ENCODE measurements at places on chromosomes 12 and 14.

- DNase-seq, result no peak
These were observed 728.8 kb downstream of the RERGL start for GRCh38 chr12:17361224-17361623.

- no peak for DNase-seq
These were observed 11.9 kb downstream of the SPRYD3 start for GRCh38 chr12:53067074-53067992.

GRCh38 chr12:70154960-70155589 is 88.2 kb upstream of the CNOT2 start:
- no peak for DNase-seq

- no peak for DNase-seq
These were observed 14.4 kb downstream of the PABPN1 start for GRCh38 chr14:23335623-23336022.

GRCh38 chr12:125949471-125949870 is 884.2 kb downstream of the AACS start:
- no peak for DNase-seq

DNA sequence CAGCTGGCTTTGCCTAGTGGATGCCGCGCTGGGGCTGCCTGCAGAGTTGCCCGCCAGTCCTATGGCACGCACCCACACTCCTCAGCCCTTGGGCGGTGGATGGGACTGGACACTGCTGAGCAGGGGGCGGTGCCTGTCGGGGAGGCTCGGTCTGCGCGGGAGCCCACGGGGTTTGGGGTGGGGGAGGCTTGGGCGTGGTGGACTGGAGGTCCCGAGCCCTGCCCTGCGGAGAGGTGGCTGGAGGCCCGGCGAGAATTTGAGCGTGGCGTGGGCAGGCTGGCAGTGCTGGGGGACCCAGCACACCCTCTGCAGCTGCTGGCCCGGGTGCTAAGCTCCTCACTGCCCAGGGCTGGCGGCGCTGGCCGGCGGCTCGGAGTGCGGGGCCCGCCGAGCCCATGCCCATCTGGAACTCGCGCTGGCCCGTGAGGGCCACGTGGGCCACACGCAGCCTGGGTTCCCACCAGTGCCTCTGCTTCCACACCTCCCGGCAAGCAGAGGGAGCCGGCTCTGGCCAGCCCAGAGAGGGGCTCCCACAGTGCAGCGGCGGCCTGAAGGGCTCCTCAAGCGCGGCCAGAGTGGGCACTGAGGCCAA is 68.1 kb downstream of the ETNK1 start:
- DNase-seq, result no peak

DNA sequence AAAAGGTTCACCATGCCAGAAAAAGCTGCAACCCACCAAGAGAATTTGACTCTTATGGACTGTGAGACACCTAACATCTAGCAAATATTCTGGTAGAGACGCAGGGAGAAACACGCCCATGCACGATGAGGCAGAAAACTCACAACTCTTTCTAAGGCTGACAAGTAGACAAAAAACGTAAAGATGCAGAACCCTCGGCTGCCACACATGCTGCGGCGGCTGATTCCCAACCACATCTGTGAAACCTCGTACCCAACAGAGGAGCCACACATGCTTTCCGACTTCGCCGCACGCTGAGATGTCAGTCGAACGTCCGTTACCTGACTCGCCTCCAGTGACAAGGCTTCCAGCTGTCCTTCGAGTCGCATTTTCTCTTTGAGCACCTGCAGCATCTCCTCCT is 21.8 kb downstream of the GOLGA3 start:
- DNase-seq, result no peak

GRCh38 chr12:9123781-9124382 is 8.2 kb upstream of the A2M start:
- DNase-seq, result no peak

GRCh38 chr14:93784878-93785277 is 3.4 kb downstream of the PRIMA1 start:
- DNase-seq, result no peak

- no peak for DNase-seq
These were observed 3.5 kb downstream of the RSRC2 start for GRCh38 chr12:122523280-122523679.

DNA sequence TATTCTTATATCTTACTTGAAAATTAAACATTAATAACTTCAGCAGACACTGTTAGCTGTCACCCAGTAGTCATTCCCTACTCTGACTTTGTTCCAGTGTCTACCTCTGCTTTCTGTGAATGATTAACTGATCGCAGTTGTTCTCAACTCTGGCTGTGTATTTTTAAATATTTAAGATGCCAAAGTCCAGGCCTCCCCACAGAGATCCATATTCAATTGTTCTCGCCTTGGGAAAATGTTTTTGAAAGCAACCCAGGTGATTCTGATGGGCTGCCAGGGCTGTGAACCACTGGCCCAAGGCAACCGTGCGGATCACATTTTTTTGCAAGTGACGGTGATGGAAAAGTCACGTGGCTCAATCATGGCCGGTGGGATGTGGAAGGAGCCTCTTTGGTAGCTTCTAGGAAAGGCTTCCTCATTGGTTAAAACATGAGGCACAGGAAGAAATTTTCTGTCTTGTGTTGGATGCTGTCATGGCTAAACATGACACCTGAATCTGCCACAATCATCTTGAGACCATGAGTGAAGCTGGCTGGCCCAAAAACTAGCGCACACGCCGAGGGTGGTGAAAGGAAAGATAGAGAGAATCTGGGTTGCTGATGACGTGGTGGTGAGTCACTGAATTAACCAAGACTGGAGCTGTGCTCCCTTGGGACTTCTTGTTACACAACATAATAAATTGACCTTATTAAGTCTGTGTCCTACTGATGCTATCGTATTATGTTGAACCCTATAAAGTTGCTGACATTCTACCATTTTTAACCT is 37.2 kb downstream of the RDH12 start:
- DNase-seq, result no peak

GRCh38 chr12:117552971-117553370 is 191.5 kb upstream of the NOS1 start:
- no peak for DNase-seq

- no peak for DNase-seq
These were observed 1.2 kb downstream of the NTN4 start for GRCh38 chr12:95789126-95790032.

- DNase-seq, result no peak
These were observed 472.8 kb upstream of the PRICKLE1 start for GRCh38 chr12:43062201-43062895.

- no peak for DNase-seq
These were observed 13.8 kb downstream of the KITLG start for GRCh38 chr12:88566430-88566829.

DNA sequence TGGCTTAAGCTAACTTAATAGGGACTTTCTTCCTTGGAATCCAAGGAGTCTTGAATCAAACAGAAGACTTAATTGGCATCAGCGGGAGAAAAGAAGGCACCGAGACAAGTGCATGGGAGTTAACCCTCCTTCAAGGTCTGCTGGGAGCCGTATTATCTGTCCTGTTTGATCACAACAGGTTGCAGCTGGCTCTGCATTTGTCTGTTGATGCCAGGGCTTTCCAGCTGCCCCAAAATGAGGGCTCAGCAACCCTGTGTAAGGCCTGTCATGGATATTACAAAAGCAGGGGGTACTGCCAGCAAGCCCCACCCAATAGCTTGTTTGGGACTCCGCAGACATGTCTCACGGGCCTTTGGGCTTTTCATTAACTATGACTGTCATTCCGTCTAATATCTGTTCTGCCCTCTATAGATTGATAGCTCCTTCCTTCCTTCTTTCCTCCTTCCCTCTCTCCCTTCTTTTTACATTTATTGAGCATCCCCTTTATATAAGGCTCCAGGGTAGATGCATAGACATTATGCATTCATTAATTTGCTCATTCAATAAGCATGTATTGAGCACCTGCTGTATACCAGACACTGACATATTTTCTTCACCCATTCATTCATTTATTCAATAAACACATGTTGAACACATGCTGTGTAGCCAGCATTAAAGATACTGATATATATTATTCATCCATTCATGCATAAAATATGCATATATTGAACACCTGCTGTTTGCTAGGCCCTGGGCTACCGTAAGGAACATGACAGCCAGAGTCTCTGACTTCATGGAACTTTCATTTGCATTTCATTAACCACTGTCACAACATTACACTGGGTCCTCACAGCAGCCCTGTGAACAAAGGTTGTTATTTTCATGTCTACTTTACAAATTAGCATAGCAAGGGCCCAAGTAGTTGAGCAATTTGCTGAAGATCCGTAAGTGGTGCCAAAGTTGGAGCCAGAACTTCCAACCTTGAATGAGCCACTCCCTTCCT is 56.2 kb downstream of the SVOP start:
- no peak for DNase-seq
